ENCODE measurements at places on chromosomes 2 and 18.

DNA sequence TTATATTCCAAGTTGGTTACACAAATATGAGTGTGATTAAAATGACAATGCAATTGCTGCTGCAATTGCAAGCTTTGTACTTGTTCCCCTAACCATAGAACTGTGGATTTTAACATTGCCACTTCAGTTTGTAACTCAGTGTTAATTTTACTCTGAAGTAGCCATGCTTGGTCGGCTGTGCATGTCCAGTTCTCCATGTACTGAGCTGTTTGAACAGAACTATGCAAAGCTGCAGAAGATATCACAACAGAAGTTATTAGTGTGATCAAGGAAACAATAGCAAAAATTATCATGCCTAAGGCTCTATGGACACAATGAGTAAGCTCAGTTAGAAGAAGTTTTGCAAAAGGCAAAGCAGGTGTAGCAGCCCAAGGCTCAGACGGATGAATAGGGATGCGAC, 45.3 kb downstream of the CXCR4 start:
- no peak for DNase-seq

GRCh38 chr2:65193446-65193845, 34.2 kb upstream of the ACTR2 start:
- DNase-seq, result no peak

DNA sequence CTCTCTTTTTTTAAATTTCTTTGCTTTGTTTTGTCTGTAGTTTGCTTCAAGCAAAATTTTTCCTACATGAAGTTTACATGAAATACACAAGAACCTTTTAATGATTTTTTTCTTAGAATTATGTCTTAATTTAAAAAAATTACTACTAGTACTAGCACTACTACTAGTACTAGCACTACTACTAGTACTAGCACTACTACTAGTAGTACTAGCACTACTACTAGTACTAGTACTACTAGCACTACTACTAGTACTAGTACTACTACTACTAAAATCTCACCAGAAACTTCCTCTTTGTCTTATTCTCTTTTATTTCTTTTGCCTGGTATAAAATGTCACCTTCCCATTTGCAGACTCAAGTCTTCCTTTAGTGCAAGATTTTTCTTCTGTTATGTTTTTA, 71.1 kb downstream of the PTH2R start:
- DNase-seq, result no peak

DNA sequence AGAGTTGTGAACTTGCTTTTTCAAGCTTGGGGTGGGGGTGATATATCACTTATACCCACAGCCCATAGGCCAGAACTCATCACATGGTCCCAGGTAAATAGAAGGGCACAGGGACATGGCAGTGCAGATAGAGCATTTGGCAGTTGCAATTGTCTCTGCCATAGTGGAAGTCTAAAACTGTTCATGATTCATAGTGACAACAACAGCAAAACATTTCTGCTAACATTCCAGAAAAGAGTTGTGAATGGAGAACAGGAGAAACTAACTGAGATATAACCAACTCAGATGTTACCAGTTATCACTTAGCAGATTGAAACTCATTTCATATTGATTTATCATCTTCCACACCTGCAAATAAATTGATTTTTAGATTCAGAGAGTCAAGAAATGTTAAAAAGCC, 278.6 kb upstream of the KYNU start:
- no peak for DNase-seq

All from fibroblast of skin of left quadriceps (primary cell).